ENCODE measurements at places on chromosomes 6 and 20. TPM values are rescaled to one million over a fixed set of nuclear protein-coding genes. Genes with fewer than 3 reads are reported as not detected.

The RIPPLY2 gene
- polyA plus RNA-seq = not detected

The HRH3 gene
- not detected for polyA plus RNA-seq

The ABHD16B gene
- polyA plus RNA-seq = not detected

The CHMP4B gene
- 137 TPM for polyA plus RNA-seq

The FAXC gene
- 3.3 TPM for polyA plus RNA-seq

DNA sequence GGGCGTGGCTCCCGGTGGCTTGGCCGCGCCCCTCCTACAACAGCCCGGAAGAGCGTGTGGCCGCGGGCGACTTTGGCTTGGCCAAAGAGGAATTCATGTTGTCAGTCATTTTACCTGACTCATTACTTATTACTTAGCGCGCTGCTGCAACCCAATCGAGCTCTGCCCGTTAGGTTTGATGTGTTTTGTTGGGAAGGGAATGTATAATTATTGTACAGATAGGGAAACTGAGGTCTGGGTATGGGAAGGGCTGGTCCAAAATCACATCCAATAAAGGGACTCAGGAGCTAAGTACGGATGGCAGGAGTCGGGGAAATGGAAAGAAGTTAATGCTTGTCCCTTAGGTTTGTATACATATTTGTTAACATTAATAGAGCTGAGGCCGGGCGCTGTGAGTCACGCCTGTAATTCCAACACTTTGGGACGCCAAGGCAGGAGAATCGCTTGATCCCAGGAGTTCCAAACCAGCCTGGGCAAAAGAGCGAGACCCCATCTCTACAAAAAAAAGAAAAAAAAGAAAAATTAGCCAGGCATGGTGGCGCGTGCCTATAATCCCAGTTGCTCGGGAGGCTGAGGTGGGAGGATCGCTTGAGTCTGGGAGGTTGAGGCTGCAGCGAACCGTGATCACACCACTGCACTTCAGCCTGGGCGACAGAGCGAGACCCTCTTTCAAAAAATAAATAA, 639 bp upstream of the ZNF335 start:
- no peak for DNase-seq

GRCh38 chr20:23116311-23117089, 30.4 kb upstream of the CD93 start:
- DNase-seq = no peak

DNA sequence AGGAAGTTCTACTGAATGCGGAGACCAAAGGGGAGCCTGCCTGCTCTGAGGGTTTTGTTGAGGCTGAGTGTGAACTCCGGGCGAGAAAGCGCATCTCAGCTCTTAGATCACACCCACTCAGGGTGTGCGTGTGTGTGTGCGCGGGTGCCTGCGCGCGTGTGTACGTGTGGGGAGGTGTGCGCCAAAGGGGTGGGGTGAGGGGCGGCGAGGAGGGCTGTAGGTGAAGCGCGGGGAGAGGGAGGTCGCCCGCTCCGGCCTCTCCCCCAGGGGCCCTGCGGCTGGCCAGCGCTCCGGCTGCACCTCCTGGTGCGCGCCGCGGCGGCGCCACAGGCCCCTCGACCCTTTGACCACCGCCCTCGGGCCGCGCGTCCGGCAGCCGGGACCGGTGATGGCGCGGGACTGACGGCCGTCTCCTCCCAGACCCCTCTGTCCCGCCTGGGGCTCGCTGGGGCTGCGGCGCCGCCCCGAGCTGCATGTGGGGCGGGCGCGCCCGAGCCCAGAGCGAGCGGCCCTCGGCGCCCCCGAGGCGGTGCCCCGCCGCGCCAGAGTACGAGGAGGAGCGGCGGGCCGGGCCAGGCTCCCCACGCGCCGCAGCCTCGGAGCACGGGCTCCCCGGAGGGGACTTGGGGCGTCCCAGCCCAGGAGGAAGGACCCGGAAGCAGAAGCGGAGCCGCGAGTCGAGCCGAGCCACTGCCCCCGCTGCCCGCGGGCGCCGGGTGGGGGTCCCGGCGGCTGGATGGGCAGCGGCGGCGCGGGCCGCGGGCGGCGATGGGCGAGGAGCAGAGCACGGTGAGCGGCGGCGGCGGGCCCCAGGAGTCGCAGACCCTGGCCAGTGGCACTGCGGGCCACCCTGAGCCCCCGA, at the start of gene RNF217:
Gene RNF217, plus strand, starts transcription at position 661 of the 862 bp plus-strand sequence. Its CDS starts 108 bp downstream, at position 769.
- DNase-seq = peak; percentile 87

- DNase-seq = no peak
Measured at GRCh38 chr6:92681401-92681800, 738.0 kb downstream of the EPHA7 start.

GRCh38 chr6:167788563-167788903, 38.2 kb upstream of the AFDN start:
- no peak for DNase-seq

DNA sequence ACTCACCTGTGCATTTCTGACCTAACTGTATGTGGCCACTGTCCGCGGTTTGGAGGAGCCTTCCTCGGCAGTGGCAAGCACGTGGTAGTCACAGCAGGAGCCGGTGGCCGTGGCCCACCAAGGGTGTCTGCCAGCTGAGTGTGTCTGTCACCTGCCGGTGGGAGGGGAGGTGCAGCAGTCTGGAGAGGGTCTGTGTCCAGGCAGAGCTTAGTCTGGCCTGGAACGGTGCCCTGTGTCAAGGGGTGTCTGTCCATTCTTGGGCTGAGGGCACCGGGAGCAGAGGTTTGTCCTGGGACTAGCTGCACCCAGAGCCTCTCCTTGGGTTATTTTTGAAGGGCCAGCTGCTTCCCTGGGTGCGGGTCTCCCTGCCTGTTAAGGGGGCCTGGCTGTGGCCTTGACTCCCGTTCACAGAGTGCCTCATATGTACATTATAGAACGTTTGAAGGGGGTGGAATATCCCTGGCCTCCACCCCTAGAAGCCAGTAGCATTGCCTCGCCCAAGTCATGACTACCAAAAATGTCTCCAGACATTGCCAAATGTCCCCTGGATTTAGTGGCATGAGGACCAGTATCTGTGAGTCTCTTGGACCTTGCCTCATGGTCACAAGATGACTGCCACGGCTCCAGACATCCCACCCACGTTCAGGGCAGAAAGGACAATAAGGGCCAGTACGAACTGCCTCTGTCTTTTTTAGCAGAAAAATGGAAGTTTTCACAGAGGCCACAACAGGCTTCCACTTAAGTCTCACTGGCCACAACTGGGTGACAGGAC, 5.2 kb downstream of the RBM38 start:
- DNase-seq = no peak

- peak; percentile 86 for DNase-seq
Measured at GRCh38 chr20:47150403-47151152, 205.9 kb downstream of the ZMYND8 start.

GRCh38 chr20:40502576-40502975, 186.5 kb downstream of the MAFB start:
- DNase-seq = no peak

- no peak for DNase-seq
Measured at GRCh38 chr6:15817100-15817499, 154.3 kb upstream of the DTNBP1 start.

- peak; percentile 39 for DNase-seq
Measured at GRCh38 chr6:170107606-170108222, 183.2 kb downstream of the DLL1 start.

DNA sequence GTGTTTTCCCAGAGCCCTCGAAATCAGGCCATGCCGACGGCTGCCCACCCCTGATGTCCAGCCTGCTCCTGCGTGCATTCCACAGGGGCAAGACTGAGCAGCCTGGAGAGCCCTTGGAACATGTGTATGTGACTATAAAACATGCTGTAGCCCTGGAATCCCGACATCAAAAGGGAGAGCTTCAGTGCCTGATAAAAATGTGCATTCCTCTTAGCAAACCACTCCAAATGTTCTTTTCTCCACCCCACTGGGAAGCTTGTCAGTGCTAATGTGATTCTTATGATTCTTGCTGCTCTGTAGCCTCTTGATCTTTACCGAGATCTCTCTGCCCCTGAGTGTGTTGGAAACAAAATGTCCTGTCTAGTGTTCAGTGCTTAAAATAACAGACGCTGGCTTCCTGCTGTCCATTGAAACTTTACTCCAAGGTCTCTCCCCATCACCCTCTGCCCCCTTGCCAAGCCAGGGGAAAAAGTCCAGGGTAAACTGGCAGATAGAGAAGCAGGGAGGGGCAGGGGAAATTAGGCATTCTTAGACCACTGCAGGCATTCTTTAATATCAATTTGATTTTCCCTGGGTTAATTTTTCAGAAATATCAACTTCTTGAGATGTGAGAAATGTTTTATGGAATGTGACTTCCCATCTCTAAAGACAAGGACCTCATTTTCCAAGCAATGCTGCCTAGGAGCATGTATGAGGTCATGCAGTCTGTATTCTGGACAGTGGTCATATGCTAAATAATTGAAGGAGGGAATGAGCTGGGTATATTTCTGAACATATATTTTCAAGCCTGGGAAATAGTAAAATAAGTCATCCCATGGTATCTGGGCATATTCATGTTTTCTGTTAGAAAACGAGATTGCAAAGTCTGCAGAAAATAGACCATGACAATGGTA, 73.8 kb upstream of the ISM1 start:
- no peak for DNase-seq

GRCh38 chr6:15114061-15114460, 131.8 kb upstream of the JARID2 start:
- no peak for DNase-seq

DNA sequence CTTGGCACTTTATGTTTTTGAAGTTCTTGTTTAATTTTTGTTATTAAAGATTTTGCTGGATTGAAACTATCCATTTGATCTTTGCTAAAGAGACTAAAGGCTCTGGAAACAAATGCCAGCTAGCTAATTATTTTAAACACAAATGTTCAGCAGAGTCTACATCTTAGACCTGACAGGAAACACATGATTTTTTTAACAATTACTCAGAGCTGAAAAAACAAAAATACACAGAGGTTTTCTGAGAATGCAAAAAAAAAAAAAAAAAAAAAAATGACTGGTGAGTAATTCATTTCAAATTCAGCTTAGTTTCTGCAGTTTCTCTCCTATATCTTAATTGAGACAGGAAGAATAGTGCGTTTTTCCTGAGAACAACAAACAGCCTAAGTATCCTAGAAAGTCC, 448.0 kb downstream of the TENT5A start:
- no peak for DNase-seq

DNA sequence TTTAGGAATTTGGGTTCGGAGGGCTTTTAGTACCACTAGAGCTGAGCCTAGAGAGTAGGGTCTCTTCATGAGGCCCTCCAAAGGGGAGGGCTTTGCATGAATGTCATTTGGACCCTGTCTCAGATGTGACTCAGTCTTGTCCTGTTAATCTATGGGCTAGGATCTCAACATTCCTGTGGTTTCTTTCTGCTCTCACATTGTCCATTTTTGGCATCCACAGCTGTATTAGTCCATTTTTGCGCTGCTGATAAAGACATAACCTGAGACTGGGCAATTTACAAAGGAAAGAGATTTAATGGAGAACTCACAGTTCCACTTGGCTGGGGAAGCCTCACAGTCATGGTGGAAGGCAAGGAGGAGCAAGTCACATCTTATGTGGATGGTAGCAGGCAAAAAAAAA, 61.0 kb downstream of the CRYBG1 start:
- DNase-seq = no peak

DNA sequence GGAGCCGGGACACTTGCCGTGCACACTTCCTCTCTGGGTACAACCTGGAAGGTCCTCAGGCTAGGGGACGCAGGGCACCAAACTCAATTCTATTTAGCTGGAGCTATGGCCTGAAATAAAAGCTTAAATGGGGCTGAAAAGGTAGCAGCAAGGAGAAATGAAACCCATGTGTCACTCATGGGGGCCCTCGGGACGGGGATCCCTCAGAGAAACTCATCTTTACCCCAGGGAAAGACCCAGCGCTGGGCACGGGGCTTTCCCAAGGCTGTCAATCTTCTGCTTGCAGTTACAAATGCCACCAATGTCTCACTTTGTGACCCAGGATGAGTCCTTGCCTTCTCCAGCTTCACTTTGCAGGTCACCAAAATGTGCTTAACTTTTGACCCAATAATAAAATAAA, 16.5 kb downstream of the SNAI1 start:
- DNase-seq = no peak
